Activated T-helper 2 cell treated with anti-CD3 and anti-CD28 coated beads, Interferon-gamma antibody, Interleukin-2, Interleukin-4, amounts not matched to agents 10 μg/mL and 5 μg/mL and 100 μg/mL, durations not matched to agents 14 hours and 24 hours and 36 hours (primary cell): ENCODE measurements at places on chromosomes 1 and 21.

DNA sequence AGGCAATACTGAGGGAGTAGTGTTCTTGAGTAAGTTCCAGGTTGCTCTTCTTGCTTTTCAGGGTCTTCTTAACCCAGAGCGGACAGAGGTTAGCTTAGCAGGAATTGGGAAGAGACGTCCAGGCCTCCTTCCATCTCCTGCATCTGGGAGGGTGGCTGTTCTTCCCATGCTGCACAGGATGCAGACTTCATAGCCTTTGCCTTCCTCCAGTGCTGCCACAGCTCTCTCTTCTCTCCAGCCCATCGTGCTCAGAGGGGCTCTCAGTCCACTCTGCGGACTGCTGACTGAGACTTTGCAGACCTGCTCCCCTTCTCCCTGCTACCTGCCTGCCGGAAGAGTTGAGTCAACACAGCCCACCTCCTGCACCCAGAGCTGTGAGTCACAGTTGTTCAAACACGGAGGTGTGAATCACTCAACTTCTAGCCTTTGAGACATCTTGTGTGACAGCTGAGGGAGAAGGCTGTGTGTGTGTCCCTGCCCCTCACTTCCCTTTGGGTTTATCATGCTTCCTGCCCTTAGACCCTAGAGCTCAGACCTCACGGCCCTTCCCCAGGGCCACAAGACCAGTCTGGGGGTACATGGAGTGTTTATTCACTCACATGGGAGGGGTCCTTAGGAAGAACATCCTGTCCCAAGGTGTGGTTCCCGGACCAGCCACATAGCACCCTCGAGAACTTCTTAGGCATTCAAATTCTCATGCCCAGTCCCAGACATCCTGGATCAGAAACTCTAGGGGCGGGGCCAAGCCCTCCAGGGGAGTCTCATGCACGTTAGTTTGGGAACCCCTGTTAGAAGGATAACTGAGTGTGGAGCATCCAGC lies 158.3 kb upstream of the CACNA1E start:
- no peak for DNase-seq

DNA sequence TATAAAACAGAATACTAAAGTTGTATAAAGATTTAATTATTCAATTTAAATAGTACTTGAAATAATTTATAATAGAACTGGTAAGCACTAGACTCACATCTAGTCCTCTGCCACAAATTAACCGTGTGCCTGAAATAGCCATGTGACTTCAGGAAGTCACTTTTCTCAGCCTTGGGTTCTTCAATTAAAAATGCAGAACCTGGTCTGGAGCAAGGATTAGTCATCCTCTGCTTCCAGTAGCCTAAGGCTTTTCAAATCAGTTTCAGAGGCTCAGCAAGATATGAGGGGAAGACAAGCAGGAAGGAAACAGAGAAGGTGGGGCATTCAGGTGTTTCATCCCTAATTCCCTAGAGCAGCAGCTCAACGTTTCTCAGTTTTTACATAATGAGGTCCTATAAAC lies 23.0 kb downstream of the DPH5 start:
- no peak for DNase-seq

DNA sequence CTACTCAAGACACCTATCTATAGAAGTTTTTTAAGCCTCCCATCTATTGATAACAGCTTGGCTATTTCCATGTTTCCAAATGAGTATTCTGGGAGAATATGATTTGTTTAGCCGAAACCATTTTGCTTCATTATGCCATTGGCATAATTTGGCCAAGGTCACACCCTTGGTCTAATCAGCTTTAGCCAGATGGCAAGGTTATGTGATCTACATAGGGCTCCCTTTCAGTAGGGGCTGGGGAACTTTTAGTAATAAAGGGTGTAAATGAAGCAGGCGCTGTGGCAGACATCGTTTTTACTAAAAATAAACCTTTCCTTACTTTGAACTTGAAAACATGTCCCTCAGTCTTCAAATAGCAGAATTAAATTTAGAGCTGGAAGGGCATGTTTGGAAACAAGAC lies 3.0 kb upstream of the PDC start:
- DNase-seq = no peak

- no peak for DNase-seq
Measured at GRCh38 chr1:36829961-36830360, 204.4 kb downstream of the GRIK3 start.

GRCh38 chr1:85587841-85588240 lies 7.3 kb downstream of the CCN1 start:
- no peak for DNase-seq

DNA sequence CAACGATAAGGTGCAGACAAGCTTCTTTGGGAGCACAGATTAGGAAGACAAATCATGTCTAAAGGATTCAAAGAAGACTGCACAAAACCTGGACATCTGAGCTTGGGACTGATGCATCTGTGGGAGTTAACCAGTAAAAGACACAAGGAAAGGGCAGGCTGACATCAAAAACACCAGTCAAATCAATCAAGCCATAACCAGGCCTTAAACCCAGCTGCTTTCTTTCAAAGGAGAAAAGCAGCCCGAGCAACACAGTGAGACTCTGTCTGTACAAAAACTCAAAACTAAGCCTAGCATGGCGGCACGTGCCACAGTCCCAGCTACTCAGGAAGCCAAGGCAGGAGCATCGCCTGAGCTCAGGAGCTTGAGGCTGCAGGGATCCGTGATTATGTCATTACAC lies 411.6 kb downstream of the SMYD3 start:
- DNase-seq = no peak

GRCh38 chr1:157856538-157856937 lies 14.9 kb upstream of the CD5L start:
- no peak for DNase-seq

DNA sequence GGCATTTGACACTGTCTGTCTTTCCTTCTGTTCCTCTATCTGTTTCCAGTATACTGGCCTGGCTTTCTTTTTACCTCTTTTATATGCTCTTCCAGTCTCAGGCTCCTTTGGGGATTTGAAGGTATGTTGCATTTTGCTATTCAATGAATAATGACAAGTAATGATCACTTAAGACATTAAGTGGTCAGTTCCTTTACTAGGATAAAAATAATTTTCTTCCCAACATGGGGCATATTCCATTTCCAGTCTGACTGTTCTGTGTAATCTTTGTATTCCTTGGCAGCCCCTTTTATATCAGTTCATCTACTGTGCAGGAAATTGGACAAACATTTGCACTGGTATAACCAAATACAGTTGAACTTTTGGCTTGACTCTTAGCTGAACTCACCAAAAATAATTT lies 15.6 kb downstream of the METTL18 start:
- DNase-seq = no peak

DNA sequence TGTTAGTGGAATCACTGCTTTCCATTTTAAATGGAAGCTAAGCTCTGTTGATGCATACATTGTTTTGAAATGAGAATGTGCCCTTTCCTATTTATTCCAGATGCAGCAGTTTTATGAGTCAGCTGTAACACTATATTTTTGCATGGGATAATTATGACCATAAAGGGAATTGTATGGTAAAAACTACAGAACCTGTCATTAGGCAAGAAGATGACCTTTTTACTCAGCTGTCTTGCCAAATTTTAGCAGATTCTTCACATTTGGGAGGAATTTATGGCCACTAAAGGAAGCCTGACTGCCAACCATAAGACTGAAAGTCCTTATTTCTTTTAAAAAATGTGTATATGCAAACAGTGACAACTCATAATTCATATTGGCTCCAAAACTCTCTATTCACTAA lies 356.3 kb upstream of the PRMT6 start:
- DNase-seq = no peak

- DNase-seq = no peak
Measured at GRCh38 chr1:32350785-32351398, 11.4 kb downstream of the FAM229A start.
